Adrenal gland (tissue), 19 donors: ENCODE measurements at places on chromosomes 3 and 15.

- no peaks in the 10 kb centered on the region for H3K27me3 ChIP-seq
- DNase-seq, result no peak
- H3K27ac ChIP-seq, result no peak overlapping the region
- H3K4me1 ChIP-seq, result no peaks in the 10 kb centered on the region
- no peaks in the 10 kb centered on the region for H3K36me3 ChIP-seq
These were observed 450.7 kb downstream of the SHQ1 start for GRCh38 chr3:72397586-72397985.

DNA sequence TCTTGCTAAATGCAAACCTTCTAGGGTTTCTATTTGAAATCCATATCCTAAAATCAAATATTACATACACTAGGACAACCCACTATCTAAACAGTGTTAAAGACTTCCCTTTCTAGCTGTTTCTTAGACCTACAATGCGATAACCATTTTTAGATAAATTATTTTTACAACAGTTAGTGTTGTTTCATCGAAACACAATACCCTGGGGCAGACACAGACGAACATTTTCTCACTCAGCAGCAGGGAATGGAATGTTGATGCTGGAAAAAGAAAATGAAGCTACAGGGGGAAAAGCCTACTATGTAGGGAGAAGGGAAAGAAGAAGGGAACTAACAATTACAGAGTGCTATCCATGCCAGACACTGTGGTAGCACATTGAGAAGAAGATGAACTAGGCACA, 6.0 kb upstream of the HERC1 start:
- no peaks in the 10 kb centered on the region for H3K27me3 ChIP-seq
- no peak for DNase-seq
- H3K4me1 ChIP-seq, result no peaks in the 10 kb centered on the region
- no peak overlapping the region for H3K27ac ChIP-seq
- H3K4me3 ChIP-seq, result no peak overlapping the region
- H3K36me3 ChIP-seq, result no peaks in the 10 kb centered on the region

GRCh38 chr15:89593018-89593417, 17.7 kb downstream of the TICRR start:
- H3K27me3 ChIP-seq, result no peaks in the 10 kb centered on the region
- no peaks in the 10 kb centered on the region for H3K4me1 ChIP-seq
- DNase-seq, result no peak
- H3K27ac ChIP-seq, result no peak overlapping the region
- no peak overlapping the region for H3K4me3 ChIP-seq

GRCh38 chr3:4338751-4339150, 35.6 kb downstream of the SETMAR start:
- H3K4me3 ChIP-seq, result no peak overlapping the region
- DNase-seq, result no peak
- no peaks in the 10 kb centered on the region for H3K36me3 ChIP-seq
- H3K27me3 ChIP-seq, result no peaks in the 10 kb centered on the region
- H3K4me1 ChIP-seq, result no peaks in the 10 kb centered on the region

- DNase-seq, result no peak
- no peaks in the 10 kb centered on the region for H3K4me1 ChIP-seq
- no peak overlapping the region for H3K4me3 ChIP-seq
- H3K27ac ChIP-seq, result no peak overlapping the region
- no peaks in the 10 kb centered on the region for H3K36me3 ChIP-seq
- no peaks in the 10 kb centered on the region for H3K27me3 ChIP-seq
These were observed 7.3 kb downstream of the RPL39L start for GRCh38 chr3:187131981-187132380.

GRCh38 chr3:147336543-147337278, 69.6 kb downstream of the ZIC4 start:
- H3K36me3 ChIP-seq, result no peaks in the 10 kb centered on the region
- DNase-seq, result no peak
- no peaks in the 10 kb centered on the region for H3K4me1 ChIP-seq
- H3K4me3 ChIP-seq, result no peak overlapping the region

- no peaks in the 10 kb centered on the region for H3K36me3 ChIP-seq
- no peak for DNase-seq
- H3K4me3 ChIP-seq, result no peak overlapping the region
- no peak overlapping the region for H3K27ac ChIP-seq
- no peaks in the 10 kb centered on the region for H3K27me3 ChIP-seq
- H3K4me1 ChIP-seq, result no peaks in the 10 kb centered on the region
These were observed 259.4 kb upstream of the PROK2 start for GRCh38 chr3:72044231-72044855.

DNA sequence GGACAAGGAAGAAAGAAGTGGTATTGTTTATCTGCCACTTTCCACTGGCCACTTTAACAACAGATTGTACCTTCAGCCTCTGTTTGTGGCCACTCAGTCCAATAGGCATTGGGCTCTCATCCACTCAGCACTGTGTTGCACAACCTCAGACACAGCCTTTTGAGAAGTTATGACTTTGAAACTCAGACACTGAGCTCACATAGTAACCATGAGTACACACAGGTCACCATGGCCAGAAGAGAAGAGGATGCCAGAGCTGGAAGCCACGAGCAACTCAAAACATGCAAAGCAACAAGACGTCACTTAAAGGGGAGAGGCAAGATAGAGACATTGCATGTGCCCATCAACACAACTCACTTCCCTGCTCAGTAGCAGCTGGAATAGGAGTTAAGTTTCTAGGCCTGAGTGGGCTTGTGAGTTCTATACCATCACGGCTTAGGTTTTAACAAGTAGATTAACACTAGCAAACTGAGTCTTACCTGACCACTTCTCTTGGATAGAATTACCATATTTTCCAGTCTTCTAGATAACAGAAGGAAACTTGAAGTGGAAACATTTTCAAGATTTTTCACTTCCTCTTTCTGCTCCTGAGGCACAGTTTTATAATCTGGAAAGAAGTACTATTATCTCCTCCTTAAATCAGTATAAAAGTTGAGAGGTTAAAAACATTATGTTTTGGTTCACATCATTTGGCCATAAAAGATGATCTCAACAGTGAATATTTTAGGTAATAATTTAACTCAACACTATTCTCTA, 103.5 kb downstream of the IMPG2 start:
- H3K4me1 ChIP-seq, result no peaks in the 10 kb centered on the region
- DNase-seq, result no peak
- no peaks in the 10 kb centered on the region for H3K36me3 ChIP-seq
- no peak overlapping the region for H3K4me3 ChIP-seq
